NCI-H526 treated with DMSO at 0.1 percent for 48 hours (cell line): ENCODE measurements at places on chromosomes 7 and 10.

DNA sequence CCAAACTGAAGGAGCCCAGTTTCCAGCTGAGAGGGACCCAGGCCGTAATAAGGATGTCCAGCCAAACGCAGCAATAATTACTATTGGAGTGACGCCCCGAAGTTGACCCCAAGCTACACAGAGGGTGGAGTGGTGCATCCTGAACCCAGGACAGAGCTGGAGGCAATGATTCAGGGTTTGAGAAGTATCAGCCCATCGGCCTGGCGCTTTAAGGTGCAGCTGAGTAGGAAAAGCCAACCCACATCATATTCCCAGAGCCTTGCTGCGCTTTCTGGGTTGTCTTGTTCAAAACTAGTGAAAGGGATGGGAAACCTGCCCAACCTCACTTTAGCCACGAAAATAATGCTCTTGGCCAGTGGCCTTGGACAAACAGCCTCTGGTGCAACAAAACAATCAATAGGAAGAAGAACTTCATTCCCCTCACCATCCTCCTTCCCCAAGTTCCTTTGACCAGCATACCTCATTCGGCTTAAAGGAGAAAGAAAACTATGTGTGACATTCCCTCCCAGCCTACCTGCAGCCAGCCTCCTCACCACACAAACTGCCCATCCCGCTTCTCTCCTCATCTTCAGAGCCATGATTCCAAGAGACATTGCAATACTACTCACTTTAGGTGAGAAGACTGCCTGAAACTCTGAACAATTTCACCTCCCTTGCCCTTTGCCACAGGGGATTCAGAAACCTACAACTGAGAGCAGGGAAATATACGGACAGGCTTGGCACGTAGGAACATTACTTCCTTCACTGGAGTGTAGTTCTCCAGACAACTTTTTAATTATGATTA, 217.2 kb upstream of the MKLN1 start:
- no peak for DNase-seq

DNA sequence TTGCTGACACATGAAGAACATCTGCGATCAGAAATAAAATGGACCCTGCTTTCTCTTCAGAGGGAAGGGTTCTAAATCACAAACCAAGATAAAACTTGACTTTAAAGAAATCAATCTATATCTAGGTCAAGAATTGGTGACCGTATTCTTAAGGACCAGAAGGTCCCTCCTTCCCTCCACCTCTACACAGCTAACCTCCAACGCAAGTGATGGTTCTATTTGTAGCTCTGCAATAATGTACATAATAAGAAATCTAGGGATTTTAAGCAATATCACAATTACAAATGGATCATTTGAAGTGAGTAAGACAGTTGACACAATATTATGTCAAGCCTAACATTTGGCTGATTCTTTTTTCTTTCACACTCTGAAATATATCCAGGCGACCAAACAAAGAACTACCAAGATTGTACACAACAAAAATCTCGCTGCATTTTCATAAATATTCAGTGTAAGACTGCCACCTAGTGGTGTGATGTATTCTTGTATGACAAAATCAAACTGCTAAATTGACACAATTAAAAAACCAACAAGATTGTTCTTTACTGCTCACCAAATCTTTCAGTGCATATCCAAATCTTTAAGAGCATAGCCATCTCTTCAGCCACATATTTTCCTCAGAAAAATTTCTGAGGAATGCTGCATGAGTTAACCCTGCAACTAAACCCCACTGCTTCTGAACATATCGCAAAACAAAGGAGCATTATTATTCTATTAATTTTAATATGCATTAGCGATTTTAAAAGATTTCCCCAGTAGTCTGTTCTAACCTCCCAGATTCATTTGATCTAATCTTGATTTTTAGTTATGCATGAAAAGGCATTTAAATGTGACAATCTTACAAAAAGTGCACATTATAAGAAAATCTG, 44.5 kb downstream of the ICA1 start:
- DNase-seq = peak; percentile 59

DNA sequence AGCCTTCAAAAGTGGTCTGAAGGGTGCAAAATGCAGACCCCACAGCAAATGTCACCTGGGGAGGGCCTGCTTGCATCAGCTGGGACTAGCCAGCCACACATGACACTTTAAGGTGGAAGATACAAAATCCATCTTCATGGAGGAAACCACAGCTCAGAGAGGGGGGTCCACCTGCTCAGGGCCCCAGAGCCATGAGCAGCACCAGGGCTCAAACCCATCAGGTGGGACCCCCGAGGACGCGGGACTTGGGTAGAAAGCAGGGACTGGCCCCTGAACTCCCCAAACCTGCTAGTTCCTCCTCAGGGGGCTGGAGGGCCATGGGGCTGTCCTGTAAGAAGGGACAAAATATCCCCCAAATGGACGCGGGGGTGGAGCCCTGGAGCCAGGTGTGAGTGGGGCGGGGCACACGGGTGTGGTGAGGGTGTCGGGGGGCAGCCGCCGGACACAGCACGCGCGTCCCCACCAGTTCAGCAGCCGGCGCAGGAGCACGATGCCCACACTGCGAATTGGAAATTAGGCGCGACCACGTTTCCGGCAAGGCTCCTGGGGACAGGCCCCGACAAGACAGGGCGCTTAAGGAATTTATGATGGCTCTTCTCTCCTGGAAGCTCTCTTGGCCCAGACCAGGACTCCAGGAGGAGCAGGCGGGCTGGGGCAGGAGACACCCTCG, 8.0 kb downstream of the PDGFA start:
- no peak for DNase-seq

- no peak for DNase-seq
Observed at GRCh38 chr7:91446819-91447218, 182.6 kb downstream of the FZD1 start.

GRCh38 chr7:46387646-46388045, 466.6 kb upstream of the IGFBP3 start:
- DNase-seq = no peak

GRCh38 chr10:95334805-95335144, 44.0 kb upstream of the PDLIM1 start:
- no peak for DNase-seq

- DNase-seq = no peak
Observed at GRCh38 chr10:52387744-52388143, 73.7 kb downstream of the DKK1 start.

DNA sequence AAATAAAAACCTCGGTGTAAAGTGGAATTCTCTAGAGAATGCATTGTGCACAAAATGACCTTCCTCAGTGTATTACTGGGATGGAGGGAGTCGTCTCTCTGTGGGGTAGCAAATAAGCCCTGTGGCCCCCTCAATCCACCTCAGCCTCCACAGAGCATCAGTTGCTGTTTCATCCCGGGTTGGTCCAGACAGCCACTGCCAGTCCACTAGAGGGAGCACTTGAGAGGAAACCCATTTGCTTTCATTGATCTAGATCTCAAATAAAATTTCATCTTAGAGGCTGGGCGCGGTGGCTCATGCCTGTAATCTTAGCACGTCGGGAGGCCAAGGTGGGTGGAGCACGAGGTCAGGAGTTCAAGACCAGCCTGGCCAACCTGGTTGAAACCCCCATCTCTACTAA, 1128.7 kb downstream of the CNTNAP2 start:
- peak; percentile 26 for DNase-seq

DNA sequence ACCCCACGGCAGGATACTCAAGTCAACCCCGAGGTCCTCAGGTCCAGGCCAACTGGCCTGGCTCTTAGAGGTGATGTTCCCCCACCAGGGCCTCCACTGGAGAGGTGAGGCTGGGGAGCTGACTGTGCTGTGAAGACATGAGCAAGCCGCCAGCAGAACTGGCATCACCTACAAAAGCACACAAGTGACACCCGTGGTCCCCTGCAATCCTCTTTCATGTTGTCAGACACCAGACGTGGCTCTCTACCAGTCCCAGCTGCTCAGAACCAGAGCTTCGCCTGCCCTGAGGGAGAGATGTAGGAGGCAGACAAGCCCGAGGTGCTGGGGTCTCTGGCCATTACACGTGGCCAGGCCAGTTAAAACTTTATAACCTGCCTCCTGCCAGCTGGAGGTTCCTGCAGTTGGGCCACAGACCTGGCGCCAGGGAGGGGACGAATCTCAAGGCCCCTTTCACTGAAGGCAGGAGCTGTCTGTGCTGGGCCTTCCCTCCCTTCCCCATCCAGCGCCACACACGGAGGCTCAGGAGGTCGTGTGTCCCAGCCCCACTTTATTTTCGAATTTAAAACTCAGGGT, 2.2 kb downstream of the COMTD1 start:
- DNase-seq = peak; percentile 32
